ENCODE measurements at places on chromosomes 2 and 18.

DNA sequence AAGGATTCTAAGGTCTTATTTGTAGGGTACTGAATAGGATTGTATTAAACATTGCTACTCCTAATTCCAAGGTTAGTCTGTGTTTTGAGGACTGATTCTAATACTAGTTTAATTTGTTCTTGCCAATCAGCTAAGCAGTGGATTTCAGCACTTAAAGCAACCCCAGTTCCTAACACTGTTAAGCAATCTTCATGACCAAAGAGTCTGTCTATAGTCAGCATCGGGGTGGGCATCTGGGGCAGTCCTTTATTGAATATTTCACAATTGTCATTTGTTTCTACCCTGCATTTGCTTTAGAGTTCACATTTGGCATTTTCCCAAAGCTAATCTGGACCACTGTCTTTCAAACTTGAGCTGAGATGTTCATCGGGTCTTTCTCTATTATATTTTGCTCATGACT is 248.0 kb upstream of the TANK start:
- no peak for DNase-seq

DNA sequence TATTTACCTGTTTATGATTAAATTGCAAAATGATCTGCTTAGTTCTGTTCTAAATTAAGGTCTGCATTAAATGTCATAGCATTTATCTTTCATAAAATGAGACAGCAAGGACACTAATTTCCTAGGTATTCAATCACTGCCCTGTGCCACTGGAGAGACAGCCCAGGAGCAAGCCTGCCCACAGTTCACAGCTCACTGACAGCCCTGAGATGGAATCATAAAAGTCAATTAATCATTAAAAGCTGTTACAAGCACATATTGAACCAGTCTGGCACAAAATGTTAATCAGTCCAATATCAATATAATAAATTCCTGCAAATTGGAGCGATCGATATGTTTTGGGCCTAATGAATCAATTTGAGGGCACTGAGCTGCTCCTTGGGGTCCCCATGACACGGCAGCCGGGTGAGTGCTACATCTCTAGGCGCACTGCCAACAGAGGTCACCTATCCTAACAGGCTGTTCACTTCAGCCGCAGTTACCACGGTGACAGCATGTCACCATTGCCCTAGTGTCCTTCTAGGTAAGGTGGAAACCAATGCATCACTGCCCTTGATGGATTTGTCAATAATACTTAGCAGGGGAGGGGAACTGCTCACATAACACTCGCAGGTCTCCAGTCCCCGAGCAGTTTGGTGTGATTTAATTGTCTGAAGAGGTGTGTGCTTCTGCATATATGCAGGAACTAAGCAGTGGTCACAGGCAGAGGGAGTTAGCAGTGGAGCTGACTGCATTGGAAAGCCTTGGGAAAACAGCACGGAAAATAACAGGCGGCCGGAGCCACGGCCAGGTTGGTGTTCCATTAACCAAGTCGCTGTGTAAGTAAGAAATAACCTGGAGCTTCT is 47.3 kb downstream of the POU3F3 start:
- no peak for DNase-seq

- DNase-seq, result no peak
Measured at GRCh38 chr2:222521099-222521498, 96.8 kb downstream of the SGPP2 start.

- no peak for DNase-seq
Measured at GRCh38 chr2:215003001-215003400, 135.4 kb downstream of the ABCA12 start.

DNA sequence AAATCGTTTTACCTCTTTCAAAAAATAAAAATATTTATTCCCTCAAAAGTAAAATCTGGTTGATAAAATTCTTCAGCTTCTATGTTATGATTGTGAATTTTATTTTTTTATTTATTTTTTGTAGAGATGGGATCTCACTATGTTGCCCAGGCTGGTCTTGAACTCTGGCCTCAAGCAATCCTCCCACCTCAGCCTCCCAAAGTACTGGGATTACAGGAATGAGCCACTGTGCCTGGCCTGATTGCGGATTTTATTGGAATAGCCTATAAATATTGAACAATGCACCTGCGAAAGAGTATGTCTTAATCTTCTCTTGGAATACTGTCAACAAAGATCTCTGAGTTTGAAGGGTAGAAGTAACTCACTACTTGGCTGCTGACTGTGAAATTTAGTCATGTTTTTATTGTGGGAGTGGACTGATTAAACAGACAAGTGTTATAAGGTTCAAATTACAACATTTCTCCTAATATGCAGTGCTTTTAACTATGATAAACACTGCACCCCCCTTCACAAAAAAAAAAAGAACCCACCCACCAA is 138.0 kb downstream of the AFF3 start:
- no peak for DNase-seq

DNA sequence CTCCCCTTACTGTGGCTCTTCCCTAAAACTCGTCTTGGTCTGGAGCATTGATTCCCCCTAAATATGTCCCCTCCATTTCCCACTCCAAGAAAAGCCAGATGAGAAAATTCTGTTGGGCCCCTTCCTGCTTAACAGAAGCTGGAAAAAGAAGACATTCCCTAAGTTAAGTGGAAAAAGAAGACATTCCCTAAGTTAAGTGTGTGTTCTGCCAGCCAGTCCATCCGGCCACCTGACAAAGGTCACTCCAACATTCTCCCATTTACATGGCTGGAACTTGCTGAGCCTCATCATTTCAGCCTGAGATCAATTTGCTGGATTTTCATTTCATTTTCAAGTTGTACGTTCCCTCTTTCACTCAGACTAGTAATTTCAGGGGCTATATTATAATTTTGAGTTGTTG is 52.0 kb downstream of the LYPD1 start:
- no peak for DNase-seq

- DNase-seq, result no peak
Measured at GRCh38 chr2:127407091-127407490, 11.1 kb upstream of the PROC start.

GRCh38 chr18:55934821-55935220 is 346.8 kb upstream of the TCF4 start:
- DNase-seq, result no peak

DNA sequence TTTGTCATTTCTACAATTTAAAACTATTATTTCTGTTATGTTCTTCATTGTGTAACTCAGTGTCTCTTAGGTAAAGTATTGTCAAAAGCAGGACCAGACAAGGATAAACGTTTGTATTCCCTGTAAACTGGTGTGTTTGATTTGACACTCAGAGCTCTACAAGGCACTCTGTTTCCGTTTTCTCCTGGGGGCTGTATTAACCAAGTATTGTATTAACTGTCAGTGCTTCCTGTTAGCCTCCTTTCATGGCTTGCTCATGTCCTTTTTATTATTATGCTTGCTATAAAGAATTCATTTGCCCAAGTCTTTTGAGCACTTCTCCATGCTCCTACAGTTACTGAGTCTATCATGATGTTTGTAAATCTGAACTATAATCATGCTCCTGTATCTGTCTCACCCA is 323.7 kb downstream of the LPIN1 start:
- DNase-seq, result no peak

- no peak for DNase-seq
Measured at GRCh38 chr18:58565021-58565420, 63.9 kb downstream of the ALPK2 start.

- DNase-seq, result no peak
Measured at GRCh38 chr2:190469771-190470170, 61.6 kb downstream of the MFSD6 start.

DNA sequence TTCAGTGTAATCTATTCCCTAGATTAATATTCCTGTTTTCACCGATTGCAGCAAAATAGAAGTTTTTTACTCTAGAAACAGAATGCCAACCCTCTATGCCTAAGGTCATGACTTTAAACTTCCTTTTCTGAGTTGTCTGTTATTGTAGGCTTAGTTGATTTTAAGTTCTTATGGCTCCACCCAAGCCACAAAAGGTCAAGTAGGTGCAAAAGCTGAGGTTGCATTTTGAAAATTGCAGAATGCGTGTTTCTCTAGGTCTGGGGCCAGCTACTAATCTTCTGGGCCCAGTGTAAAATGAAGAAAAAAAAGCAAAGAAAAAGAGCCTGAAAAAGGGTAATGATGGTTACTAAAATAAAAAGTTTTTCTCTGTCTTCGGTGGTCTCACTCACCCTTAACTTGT is 635.7 kb upstream of the FAM98A start:
- no peak for DNase-seq

GRCh38 chr2:121707920-121708361 is 28.7 kb downstream of the NIFK start:
- DNase-seq, result no peak

- no peak for DNase-seq
Measured at GRCh38 chr18:21742315-21742687, 1.7 kb downstream of the MIB1 start.

DNA sequence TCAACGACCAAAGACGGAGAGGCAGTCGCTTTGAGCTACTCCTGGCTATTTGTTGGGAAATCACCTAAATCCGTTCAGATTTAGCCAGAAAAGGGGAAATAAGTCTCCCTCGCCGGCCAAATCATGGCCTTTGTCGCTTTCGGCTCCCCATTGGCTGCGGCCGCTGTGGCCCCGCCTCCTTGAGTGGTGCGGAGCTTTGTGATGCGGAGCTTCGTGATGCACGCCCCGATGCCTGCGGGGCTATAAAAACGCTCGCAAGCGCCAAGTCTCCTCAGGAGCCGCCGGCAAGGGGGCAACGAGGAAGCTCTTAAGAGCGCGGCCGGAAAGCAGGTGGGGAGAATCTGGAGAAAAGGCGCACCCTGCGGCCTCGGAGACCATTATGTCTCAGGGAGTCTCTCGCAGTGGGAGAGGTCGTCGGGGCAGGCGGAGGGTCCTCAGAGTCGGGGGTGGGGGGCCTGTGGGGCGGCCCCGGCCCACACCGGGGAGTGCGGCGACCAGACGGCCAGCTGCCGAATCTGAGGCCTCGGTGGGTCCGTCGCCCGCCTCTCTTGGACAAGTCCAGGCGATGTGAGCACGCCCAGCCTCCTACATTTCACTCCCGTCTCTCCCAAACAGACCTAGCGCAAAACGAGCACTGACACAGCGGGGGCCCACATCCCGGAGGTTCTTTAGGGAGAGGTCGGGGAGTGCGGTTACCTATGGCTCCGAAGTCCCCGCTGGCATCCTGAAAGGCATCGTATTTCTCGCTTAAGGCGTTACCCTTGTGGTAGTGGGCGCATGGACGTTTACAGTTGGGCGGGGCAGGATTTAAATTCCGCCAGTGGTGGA is at the start of gene CABYR:
TSS of gene CABYR (plus strand) at position 274 of the 828 bp plus-strand sequence. CDS start 4,053 bp downstream, outside the sequence.
- peak; percentile 51 for DNase-seq

- no peak for DNase-seq
Measured at GRCh38 chr18:10094655-10095054, 180.8 kb downstream of the VAPA start.

DNA sequence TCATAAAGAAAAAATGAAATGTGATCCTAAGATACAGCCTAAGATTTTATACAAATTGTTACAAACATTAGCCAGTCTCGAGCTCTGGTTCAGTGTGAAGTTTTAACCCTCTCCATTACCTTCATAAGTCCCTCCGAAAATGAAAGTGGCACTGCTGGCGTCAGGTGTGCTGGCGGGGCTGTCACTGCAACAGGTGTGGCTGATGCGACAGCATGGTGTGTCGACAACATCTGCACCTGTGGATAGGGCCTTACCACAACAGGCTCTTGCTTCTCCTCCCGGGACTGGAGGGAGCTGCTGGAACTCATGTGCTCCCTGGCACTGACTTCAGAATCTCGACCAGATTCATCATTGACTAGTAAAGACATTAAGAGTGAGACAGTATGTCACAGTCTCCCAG is 10.3 kb downstream of the SAP130 start:
- no peak for DNase-seq

DNA sequence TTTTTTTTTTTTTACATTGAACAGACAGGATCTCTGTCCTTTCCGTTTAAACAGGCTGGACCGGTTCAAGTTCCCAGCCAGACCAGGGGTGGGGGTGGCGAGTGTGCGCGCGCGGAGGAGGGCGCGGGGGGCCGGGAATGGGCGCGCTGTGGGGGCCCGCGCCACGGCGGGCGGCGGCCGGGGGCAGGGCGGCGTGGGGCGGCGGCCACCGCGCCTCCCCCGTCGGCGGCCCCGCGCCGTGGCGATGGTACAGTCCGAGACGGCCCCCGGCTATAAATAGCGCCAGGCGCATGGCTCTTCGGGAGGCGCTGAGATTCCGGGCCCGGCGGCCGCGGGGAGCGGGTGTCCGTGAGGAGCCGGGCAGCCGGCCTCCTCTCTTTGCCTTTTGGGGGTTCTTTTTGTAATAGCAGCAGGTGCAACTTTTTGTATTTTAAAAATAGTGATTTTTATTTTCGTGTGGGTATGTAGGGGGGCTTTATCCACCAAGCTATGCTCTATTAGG is 430 bp upstream of the CELF4 start:
- no peak for DNase-seq

GRCh38 chr2:54845094-54845493 is 121.6 kb downstream of the EML6 start:
- no peak for DNase-seq

GRCh38 chr2:76478266-76479035 is 767.7 kb upstream of the GCFC2 start:
- no peak for DNase-seq

DNA sequence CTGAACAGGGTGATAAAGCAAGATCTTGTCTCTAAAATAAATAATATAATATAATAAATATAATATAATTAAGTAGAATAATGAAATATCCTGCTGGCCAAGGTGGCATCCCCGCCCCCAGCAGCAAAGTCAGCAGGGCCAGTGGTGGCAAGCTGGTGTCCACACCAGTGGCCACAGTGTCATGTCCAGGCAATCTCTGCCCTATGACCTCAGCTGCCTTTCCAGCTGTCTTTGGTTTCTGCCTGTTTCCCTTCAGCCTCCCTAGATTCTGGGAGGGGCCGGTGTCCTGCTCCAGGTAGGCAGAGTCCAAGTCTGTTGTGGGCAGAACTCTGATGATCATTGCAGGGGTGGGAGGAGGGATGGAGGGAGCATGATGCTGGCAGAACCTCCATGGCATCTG is 16.2 kb upstream of the STEAP3 start:
- DNase-seq, result no peak

GRCh38 chr18:74457043-74457724 is at the start of gene DIPK1C:
Gene DIPK1C (minus strand): TSS chr18:74457308. CDS start chr18:74457259, 49 bp downstream.
- DNase-seq, result no peak

DNA sequence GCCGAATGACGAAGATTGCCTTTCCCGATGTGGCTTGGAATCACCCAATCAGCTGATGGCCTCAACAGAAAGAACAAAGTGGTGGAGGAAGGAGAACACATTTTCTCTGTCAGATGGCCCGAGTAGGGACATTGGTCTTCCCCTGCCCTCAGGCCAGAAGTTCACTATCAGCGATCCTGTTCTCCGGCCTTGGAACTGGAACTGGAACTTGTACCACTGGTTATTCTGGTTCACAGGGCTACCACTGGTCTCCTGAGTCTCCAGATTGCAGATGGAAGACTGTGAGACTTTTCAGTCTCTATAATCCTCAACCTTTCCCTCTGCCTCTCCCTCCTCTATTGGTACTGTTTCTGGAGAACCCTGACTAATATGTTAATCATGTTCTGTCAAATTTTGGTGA is 180.4 kb downstream of the ANKRD30B start:
- no peak for DNase-seq
